Activated T-helper 1 cell treated with anti-CD3 and anti-CD28 coated beads, Interleukin-2, amount 50 U/mL, for 16 hours (primary cell): ENCODE measurements at places on chromosomes 1 and 21.

GRCh38 chr1:5734996-5735395 is 257.2 kb downstream of the NPHP4 start:
- no peak for DNase-seq

GRCh38 chr1:31027693-31028526 is 37.6 kb downstream of the PUM1 start:
- no peak for DNase-seq

- DNase-seq, result no peak
Observed at GRCh38 chr1:234091876-234092275, 187.4 kb downstream of the SLC35F3 start.

- no peak for DNase-seq
Observed at GRCh38 chr1:17009706-17010105, 2.0 kb downstream of the ATP13A2 start.

DNA sequence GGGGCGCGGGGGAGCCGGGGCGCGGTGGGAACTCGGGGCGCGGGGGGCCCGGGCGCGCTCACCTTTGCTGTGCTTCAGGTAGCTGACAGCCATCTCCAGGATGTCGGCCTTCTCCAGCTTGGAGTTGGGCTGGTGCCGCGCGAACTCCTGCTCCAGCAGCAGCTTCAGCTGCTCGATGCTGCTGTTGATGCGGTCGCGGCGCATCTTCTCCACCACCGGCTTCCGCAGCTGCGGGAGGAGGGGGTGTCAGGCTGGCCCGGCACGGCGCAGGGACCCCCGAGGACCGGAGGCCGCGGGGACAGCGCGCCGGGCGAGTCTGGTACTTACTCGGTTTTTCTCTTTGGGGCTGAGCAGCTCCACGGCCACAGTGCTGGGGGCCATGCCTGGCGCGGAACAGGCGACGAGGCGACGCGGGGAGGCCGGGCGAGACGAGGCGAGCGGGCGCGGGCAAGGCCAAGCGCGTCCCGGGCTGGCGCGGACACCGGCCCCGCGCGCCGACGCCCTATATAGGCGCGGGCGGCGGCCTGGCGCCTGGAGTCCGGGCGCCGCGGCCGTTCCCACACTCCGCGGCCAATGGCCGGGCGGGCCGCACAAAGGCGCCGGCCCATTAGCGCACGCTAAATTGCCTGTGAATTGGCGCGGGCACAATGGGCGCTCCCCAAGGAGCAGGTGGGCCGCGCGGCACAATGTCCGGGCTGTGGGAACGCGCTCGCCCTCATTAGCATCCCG is at the start of gene HES5:
Gene HES5 (minus strand): TSS at position 480 of the 729 bp plus-strand sequence. CDS start 99 bp downstream, at position 381.
- DNase-seq, result no peak

DNA sequence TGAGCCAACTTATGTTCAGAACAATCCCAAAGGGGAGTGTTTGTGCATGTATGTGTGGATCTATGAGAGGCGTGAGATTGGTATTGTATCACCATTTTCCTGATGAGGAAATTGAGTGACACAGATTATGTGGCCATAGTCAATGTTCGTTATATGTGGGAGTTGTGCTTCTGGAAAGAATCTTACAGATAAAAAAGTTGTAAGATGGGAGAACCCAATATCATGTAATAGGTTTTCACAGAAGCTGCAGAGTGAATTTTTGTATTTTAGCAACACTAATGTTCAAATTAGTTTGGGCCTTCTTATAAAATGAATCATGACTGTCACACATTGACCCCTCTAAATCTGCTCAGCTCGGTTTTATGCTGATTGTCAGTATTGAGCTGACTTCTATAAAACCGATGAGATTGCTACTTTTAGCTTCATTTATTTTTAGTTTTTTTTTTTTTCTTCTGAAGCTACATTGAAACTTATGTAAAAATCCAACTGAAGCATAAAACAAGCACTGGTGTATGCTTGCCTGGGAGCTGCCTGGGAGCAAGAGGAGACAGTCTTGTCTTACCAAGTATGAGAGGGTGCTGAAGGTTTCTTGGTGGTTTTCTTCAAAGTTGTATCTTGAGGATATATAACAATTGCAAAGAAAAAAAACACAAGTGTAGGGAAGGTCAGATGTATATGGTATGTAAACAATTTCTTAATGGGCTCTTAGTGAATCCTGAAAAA is 4.1 kb downstream of the RWDD3 start:
- DNase-seq, result no peak

- no peak for DNase-seq
Observed at GRCh38 chr1:116453906-116454305, 80.9 kb downstream of the ATP1A1 start.

DNA sequence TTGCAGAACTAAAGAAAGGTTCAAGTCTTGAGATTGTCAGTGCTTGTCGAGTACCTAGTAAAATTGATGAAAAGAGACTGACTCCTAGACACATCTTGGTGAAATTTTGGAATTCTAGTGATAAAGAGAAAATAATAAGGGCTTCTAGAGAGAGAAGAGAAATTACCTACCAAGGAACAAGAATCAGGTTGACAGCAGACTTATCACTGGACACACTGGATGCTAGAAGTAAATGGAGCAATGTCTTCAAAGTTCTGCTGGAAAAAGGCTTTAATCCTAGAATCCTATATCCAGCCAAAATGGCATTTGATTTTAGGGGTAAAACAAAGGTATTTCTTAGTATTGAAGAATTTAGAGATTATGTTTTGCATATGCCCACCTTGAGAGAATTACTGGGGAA is 16.3 kb downstream of the L1TD1 start:
- no peak for DNase-seq

GRCh38 chr1:77373702-77374101 is 91.9 kb downstream of the AK5 start:
- DNase-seq, result no peak

- DNase-seq, result no peak
Observed at GRCh38 chr1:17597651-17598050, 58.2 kb downstream of the ARHGEF10L start.

DNA sequence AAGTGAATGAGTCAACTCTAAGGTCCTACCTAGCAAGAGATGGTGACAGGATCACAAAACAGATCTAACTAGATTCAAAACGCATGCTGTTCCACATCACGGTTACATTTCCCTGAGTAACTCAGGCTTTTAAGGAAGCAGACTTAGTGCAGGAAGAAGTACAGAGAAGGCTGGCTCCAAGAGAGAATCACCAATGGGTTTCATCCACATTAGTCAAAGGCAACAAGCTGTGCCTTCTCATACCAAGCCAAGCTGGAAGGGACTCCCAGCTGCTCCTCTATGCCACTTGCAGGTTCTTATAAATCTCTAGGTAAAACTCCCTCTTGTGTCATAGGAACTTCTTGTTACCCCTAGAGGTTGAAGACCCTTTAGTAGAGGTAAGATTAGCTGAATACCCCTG is 109.0 kb downstream of the KCNH1 start:
- no peak for DNase-seq

GRCh38 chr1:99334991-99335390 is 70.7 kb downstream of the PLPPR4 start:
- DNase-seq, result no peak

GRCh38 chr1:48338257-48338656 is 115.7 kb downstream of the SLC5A9 start:
- DNase-seq, result no peak

DNA sequence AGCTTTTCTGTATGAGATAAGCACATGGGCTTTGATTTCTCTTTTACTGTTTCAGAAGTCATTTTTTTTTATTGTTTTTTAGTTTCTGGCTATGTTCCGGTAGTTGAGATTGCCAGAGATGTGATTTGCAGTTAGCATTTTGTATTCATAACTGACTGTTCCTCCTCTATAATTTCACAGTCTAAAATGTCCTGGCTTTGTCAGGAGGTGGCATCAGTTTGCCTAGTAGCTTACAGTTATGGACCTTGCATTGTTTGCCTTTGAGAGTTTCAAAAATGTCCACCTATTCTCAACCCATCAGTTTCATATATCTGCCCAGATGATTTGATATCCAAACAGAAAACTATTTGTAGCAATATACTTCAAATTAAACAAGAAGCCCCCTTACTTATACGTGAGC is 39.5 kb upstream of the ST6GALNAC3 start:
- DNase-seq, result no peak

- DNase-seq, result peak; percentile 13
Observed at GRCh38 chr21:33976082-33977016, 60.7 kb upstream of the ATP5PO start.

GRCh38 chr1:205204552-205204951 is 7.0 kb downstream of the DSTYK start:
- DNase-seq, result no peak

- no peak for DNase-seq
Observed at GRCh38 chr1:7198664-7199063, 413.4 kb downstream of the CAMTA1 start.

- DNase-seq, result no peak
Observed at GRCh38 chr1:155218854-155219591, 10.5 kb downstream of the MTX1 start.

GRCh38 chr1:210328746-210329503 is at the start of gene HHAT:
Gene HHAT (plus strand): TSS chr1:210328902. CDS start chr1:210348976, 20,074 bp downstream.
- peak; percentile 37 for DNase-seq

DNA sequence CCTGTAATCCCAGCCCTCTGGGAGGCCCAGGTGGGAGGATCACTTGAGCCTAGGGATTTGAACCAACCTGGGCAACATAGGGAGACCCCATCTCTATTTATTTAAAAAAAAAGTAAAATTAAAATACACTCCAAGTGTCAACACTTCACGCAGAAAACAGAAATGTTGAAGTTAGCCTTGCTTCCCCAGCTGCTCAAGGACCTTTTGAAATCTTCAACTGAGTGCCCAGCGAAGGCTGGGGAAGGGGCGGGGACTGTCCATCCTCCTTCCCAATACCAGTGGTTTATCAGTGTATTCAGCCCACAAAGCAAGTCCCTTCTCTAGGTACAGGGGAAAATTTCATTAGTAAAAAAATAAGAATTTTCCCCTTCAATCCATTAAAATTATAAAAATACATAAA is 2.2 kb upstream of the DNAJC28 start:
- DNase-seq, result no peak

DNA sequence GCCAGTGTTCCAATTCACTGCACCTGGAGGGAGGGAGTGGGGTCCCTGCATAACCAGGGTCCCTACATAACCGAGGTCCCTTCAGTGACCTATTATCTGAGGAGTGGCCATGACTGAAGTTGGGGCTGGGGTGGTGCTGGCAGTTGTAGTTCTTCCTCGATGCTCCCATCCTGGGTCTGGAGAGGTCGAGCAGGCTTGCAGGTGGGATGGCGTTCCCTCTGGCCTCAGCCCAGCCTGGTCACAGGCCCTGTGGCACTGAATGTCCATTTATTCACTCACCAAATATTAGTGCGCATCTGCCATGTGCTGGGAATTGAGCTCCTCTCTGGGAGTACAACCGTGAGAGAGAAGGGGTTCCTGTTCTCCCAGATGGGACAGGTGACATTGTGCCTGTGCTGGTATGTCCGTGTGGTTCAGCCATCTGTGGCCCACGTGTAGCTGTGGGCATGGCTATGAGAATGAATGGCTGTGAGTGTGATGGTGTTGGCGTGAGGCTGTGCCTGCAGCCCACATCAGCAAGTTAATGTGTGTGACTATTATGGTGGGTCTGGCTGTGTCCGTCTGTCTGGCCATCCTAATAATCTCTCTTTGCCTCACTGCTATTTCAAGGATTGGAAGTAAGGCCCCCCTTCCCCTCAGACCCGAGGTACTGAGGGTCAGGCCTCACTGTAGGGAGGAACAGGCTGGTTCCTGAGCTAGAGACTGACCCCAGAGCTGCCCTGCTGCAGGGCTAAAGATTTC is 3.9 kb upstream of the SLC6A9 start:
- no peak for DNase-seq

- DNase-seq, result no peak
Observed at GRCh38 chr21:45574081-45574501, 31.9 kb upstream of the SLC19A1 start.

DNA sequence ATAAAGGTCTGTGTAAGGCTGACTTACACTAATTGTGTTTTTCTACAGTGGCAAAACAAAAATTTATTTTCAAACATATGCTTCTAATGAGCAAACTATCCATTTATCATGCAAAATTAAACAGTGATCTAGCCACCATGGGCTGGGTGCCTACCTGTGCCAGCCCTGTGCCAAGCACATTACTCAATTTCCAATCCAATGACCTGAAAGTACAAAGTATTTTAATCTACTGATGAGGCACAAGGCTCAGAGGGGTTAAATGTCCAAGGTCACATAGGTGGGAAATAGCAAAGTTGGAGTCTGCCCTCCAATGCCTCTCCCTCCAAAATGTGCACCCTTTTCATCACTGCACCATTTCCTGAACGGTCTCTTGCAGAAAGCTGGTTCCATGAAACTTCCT is 279.1 kb upstream of the FMN2 start:
- no peak for DNase-seq
